Occipital lobe (tissue), 3 donors: ENCODE measurements at places on chromosomes 1 and 21.

DNA sequence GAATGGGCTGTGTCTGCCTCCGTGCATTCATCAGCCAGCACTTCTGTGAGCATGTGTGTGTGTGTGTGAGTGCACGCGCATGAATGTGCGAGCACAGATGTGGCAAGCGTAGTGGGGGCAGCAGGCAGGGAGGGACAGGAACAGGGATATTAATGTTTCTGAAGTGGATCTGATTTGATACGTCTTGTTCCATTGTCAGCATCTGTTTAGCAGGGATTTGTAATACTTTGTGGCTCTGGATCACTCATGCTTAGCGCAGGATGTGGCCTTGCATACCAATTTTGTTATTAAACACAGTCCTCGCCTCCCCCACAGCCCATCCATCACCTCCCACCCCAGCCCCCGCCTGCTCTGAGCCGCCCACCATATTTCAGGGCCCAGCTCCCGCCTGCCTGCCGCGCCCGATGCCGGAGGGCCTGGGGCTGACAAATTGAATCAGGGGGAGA, 52.4 kb downstream of the TMEM53 start:
- no peak for DNase-seq

DNA sequence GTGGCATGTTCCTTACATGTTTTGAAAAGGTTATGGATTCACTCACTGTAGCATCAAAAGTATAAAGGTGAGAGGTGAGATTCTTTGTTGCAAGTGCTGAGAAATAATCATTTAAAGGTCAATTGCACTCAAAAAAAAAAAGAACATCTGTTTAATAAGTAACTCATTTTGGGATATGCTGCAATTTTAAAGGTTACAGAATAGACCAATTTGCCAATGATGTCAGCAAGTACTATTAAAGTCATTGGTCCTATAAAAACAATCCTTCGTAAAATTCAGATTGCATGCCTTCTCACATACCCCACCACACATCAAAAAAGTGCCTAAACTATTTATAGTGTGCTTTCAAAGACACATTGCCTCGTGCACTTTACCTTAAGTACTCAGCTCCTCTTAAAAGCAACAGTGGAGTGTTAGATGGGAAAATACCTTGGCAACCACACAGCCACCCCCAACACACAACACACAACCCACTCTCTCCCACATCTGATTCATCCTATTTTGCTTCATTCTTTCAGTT, 218.2 kb upstream of the ADGRL2 start:
- no peak for DNase-seq

DNA sequence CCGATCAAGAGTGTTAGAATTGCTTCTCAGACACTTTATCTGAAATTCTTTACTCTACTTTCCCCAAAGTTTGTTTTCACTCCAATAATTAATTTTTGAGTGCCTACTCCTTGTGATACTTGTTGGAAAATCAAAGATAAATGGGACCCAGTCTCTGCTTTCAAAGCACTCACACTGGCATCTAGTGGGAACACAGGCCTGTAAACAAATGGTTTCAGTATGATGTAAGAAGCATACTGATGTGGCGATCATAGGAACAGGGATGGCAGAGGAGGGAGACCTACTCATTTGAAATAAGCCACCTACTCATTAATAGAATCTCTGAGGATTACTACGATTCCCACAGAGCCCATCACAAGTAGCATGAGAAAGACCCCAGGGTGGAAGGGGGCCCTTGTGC, 273.7 kb upstream of the ST6GALNAC5 start:
- DNase-seq = no peak

- no peak for DNase-seq
Observed at GRCh38 chr1:215104283-215104682, 21.7 kb downstream of the KCNK2 start.

GRCh38 chr21:38671773-38672172, 134.0 kb upstream of the ETS2 start:
- no peak for DNase-seq

DNA sequence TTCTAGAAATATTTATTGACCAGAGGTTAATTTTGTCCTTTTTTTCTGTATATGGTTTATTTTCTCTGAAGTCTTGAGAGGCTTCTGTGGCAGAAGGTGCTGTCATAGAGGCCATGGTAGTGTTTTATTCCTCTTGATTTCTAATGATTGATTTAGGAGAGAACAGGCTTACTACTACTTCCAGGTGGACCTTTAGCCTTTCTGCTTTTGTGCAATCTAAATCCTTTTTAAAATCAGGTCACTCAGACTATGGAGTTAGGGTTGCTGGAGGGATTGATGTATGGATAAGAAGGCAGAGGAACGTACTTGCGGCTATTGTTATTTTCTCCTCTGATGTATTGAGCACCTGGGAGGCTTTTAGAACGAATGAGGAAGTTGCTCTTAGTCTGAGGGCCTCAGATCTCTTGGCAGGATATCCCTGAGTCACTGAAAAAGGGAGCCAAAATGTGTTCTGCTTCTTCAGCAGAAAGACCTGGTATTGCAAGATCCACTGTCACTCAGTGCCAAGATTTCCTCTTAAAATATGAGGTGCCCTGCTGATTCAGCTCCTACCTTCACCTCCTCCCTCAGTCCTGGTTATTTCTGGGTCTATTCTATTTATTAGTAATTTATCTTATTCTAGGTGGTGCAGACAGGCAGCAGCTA, 277.4 kb downstream of the ZNF648 start:
- DNase-seq = no peak

DNA sequence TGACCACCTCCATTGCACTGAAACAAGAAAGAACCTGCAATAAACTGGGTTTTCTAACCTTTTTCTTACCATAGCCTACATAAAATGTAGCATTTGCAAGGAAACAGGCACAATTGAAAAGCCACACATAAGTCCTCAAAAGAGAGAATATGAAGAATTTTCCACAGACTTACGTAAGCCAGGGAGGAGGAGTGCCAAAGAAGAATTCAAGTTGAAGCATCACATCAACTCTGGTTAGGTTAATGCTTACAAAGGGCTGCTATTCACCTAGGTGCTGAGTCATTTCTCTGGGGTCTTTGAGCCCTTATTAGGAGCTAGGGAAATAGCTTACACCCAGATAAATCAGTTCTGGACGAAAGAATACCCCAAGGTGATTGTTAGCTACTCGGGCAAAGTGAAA, 9.6 kb downstream of the OSCP1 start:
- DNase-seq = no peak

GRCh38 chr1:245621589-245621988, 466.8 kb downstream of the KIF26B start:
- no peak for DNase-seq

DNA sequence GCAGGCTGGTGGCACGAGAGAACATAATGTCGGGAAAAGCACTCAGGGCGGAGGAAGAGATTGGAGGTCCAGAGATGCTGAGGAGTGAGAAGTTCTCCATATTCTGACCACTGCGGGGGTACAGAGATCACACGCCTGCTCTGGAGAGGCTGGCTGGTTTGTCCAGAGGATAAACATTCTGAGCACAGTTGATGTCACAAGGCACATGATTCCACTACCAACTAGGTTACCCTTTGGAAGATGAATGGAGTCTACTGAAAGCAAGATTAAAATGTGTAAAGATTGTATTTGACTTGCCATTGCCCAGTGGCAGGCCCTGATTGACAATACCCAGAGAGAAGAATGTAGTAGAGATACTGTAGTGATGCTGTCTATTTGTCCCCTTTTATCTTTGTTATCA, at the start of gene SPATA46:
Gene SPATA46 (minus strand): TSS at position 164 of the 400 bp plus-strand sequence. CDS start 64 bp downstream, at position 100.
- DNase-seq = no peak

DNA sequence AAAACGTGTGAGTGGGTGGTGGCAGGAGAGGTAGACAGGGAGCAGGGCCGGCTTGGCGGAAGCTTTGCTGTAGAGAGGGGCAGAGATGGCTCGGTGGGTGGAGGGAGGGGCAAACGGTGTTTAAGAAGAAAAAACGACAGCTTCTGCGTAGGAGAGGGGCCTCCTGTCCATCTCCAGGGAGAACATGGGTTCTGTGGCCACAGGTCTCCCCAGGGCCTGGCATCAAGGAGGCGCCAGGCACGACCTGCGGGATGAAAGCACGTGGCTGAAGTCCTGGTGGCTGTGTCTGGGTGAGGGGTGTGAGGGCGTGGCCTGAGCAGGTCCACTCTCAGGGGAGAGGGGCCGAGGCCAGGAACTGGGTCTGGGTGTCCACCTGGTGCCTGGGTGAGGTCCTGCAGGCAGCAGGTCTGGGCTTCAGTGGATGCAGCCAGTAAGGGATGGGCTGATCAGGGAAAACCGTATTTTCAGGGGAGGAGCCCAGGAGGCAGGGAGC, 940 bp upstream of the PRKCZ start:
- DNase-seq = no peak

DNA sequence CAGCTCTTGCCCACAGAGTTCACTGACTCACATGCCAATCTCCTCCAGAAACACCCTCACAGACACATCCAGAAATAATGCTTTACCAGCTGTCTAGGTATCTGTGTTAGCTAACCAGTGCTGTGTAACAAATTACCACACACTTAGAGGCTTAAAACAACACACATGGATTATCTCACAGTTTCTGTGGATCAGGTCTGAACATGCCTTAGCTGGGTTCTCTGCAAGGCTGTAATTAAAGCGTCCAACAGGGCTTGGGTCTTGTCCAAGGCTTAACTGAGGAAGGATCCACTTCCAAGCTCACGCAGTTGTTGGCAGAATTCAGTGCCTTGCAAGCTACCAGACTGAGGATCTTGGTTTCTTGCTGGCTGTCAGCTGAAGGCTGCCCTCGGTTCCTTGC, 92.5 kb upstream of the RGS4 start:
- DNase-seq = no peak

- DNase-seq = no peak
Observed at GRCh38 chr1:63115527-63115926, 206.8 kb upstream of the FOXD3 start.

- DNase-seq = no peak
Observed at GRCh38 chr1:21149855-21150432, 26.8 kb downstream of the EIF4G3 start.

GRCh38 chr1:30732277-30732996, 9.1 kb upstream of the MATN1 start:
- DNase-seq = no peak

- no peak for DNase-seq
Observed at GRCh38 chr1:178323067-178323466, 173.7 kb downstream of the CLEC20A start.

GRCh38 chr1:96865731-96866685, 144.4 kb downstream of the PTBP2 start:
- DNase-seq = no peak

GRCh38 chr21:45959182-45959581, 22.4 kb upstream of the COL6A1 start:
- DNase-seq = no peak

GRCh38 chr21:42562816-42563215, 49.2 kb downstream of the SLC37A1 start:
- DNase-seq = no peak

DNA sequence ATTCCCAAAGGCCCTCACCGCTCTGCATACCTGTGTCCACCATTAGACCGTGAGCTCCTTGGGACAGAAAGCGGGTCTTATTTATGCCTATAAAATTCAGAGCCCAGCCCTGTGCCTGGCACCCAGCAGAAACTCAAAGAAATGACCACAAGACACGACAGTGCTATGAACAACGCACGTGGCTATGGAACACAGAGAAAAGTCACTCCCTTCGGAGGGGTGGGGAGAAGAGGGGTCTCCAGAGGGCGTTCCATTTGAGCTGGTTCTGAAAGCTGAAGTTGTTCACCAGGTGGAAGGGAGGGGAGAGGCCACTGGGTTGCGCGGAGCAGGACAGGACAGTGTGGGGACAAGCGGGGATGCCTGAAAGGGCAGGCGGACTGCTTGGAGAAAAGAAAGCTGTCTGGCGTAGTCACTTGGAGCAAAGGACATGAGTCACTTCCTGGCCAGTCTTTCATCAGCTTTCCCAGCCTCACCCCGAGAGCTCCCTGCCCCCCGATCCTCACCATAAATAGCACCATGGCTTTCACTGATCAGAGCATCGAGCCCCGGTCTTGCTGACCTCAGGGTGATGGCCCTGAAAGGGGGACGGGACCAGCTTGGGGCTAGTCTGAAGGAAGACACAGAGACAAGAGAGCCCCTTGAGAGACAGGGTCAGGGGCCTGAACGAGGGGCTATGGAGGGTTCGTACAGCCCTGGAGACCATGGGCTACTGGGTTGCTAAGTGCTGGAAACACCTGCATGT, 28.5 kb downstream of the ECE1 start:
- peak; percentile 26 for DNase-seq

GRCh38 chr1:172883387-172883791, 167.4 kb downstream of the TNFSF18 start:
- DNase-seq = no peak

- no peak for DNase-seq
Observed at GRCh38 chr1:203663821-203664220, 37.2 kb downstream of the ATP2B4 start.

GRCh38 chr1:243731301-243731891, 118.6 kb downstream of the AKT3 start:
- no peak for DNase-seq

DNA sequence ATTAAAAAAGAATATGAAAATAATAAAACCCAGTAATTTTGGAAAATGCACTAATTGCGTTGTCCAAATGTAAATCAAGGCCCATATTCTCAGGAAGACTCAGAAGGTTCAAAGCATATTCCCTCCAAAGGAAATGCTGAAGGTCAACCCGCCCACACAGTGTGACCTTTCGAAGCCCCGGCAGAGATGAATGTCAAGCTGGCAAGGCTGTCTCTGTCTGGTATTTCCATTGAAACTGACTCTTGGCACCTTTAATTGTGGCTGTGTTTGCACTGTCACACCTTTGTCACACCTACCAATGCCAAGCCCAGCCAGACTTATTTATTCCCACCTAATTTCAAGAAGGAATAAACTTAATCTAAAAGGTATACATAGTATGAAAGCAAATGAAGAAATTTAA, 82.5 kb downstream of the NTPCR start:
- no peak for DNase-seq

DNA sequence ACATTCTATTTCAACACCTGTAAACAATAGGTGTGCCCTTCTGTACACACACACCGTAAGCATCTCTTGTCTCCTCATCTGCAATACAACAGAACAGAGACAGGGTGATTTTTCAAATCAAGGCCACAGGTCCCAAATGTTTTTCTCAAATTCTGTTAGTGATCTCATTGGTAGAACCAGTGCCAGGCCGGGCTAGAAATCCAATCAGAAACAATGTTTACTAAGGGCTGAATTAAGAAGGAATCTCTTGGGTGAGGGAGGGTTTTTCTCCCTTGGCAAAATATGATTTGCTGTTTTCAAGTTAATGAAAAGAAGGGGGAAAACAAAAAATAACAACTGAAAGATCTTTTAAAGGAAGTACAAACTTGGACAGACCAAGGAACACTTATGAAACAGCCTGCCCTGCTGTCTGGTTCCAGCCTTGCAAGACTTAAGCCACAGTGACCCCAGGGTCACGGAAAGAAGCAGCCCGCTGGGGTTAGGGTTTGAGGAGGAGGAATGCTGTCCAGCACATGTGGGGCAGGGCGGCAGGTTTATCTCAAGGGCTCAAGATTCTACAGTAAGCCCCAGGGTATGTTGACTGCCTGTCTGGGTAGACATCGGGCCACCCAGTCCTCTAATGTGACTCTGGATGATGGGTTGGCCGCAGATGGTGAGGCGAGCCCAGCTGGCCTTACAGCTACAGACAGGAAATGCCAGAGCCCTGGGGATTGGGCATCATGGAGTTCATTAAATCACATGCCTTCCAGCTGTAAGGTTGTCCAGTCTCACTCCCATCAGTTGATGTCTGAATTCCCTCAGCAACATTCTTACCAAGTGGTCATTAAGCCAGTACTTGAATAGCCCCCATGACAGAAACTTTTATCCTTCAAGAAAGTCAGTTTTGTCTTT, 73.3 kb upstream of the SLC44A3 start:
- no peak for DNase-seq
